ENCODE measurements at places on chromosomes 6 and 20. TPM values are rescaled to one million over a fixed set of nuclear protein-coding genes. Genes with fewer than 3 reads are reported as not detected.

- no peak for DNase-seq
These were observed 278.8 kb upstream of the IMPG1 start for GRCh38 chr6:76351275-76351674.

DNA sequence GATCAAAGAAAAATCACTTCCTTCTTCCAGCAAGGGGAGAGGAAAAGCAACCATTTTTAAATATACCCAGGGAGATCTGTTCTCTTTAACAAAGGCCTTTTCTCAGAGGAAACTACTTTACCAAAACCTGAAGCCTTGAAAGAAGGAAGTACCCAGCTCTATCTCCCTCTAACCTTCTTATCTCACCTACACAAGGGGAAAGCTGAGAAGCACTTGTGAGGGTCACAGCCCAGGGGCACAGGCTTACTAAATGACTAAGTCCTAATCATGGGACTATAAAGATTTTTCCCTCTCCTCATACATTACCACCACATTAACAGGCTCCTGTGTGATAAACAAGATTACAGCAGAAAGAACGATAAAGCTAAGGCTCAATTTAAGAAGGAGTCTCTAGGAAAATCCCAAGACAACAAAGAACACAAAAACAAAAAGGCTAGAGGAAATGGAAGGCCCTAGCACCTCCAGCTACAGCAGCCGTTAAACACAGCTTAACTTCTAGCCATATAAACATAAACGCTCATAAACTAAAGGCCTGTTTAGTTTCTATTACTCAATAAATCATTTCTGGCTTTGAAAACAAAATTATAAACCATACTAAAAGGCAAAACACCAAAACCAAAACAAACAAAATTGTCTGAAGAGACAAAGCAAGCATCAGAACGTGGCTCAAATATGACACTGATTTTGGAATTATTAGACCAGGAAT is 284.9 kb upstream of the ECI2 start:
- DNase-seq: no peak

DNA sequence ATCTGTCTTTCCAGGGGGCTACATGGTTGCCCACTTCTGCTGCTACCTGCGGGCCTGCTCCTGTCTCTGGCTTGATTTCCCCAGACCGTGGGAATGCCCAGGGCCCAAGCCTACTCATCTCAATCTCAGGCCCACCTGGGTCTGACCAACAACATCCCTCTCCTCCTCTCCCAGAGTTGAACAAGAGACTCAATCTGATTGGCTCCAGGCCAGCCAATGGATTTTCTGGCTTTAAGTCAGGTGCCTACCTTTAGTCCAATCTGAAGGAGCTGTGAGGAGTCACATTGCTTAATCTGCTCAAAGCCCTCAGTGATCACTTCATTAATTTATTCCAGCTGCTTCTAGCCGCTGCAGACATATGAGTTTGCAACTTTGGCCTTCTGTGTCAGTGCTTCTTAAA is 162.4 kb upstream of the KCNG1 start:
- DNase-seq: no peak

GRCh38 chr6:168026925-168027324 is 29.5 kb downstream of the KIF25 start:
- DNase-seq: no peak

GRCh38 chr6:36727505-36728021 is 29.9 kb downstream of the RAB44 start:
- no peak for DNase-seq

DNA sequence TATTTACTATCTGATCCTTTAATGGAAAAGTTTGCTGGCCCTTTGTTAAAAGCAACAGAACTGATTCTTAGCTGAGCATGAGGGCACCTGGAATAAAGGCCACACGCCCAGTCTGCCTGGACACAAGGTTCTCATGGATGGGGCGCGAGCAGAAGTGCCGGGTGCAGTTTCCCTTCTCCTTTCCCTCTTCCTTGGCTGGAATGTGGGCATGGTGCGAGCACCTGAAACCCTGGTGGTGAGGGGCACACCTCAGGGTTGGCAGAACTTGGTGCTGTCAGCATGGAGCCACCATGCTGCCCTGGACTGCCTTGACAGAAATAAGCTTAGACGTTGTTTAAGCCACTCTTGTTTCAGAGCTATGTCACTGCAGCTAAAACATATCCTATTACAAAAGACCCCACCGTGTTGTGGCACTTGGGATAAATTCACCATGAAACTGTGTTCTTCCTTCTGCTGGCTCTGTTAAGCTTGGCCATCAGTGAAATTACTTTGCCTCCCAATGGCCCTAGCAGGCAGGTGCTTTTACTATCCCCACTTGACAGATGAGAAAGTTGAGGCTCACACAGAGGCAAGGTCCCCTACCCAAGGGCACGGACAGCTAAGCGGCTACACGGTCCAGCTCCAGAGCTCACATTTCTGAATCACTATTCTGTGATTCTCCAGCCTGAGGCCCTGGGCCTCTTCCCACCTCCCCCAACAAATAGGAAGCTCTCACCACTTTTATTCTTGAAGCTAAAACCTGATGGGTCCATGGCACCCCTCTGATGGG is 115.9 kb downstream of the PREX1 start:
- no peak for DNase-seq

- DNase-seq: no peak
These were observed 52.2 kb upstream of the FAM83C start for GRCh38 chr20:35344354-35344837.

- DNase-seq: no peak
These were observed 12.9 kb downstream of the BANF2 start for GRCh38 chr20:17712708-17713107.

- no peak for DNase-seq
These were observed 10.2 kb downstream of the SENP6 start for GRCh38 chr6:75611702-75612375.

- DNase-seq: no peak
These were observed 19.4 kb upstream of the BRPF3 start for GRCh38 chr6:36177166-36177565.

GRCh38 chr6:119587537-119587936 is 238.0 kb upstream of the MAN1A1 start:
- no peak for DNase-seq

GRCh38 chr6:10643201-10643651 is 51.2 kb downstream of the C6orf52 start:
- no peak for DNase-seq

- DNase-seq: no peak
These were observed 31.4 kb downstream of the B4GALT5 start for GRCh38 chr20:49682278-49682677.

GRCh38 chr6:3046295-3046694 is 22.0 kb upstream of the RIPK1 start:
- DNase-seq: no peak

DNA sequence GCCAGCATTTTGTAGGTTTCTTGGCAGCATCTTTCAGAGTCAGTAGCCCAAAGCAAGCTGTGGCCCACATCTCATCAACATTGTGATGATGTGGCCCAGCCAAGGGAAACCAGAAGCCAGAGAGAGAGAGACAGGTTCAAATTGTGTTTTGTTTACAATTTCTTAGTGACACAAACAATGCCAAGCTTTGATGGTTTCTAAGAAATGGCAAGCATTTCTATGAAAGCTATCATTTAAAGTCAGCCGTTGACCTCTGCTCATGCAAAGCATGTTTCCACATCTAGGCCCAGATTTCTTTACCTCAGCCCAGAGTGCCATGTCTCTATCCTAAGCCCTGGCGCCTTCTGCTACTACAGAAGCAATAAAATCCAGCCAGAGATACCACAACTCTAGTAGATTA is 32.9 kb downstream of the GCM1 start:
- no peak for DNase-seq

GRCh38 chr20:33009214-33010132 is 2.0 kb downstream of the BPIFB2 start:
- DNase-seq: no peak

- DNase-seq: no peak
These were observed 425.4 kb upstream of the RNF217 start for GRCh38 chr6:124536842-124537191.

- DNase-seq: no peak
These were observed 263.3 kb downstream of the SOX4 start for GRCh38 chr6:21856844-21857243.

DNA sequence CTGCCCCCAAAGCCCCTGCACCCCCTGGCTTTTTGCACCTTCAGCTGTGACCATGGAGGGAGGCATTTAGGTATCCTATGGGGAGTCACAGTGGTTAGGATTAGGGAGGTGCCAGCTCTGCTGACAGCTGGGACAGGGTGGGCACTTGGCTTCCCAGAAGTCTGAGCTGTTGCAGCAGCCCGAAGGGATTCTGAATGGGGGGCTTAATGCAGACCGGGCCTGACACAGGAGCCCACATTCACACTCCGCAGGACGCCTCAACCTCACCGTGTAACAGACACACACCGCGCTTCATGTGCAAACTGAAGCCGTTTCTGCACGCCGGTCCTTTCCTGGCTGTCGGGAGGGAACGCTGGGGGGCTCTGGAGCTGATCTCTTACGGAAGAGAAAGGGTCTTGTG is 1.9 kb downstream of the EBF4 start:
- DNase-seq: no peak

- DNase-seq: no peak
These were observed 16.4 kb upstream of the CYP24A1 start for GRCh38 chr20:54190217-54190616.

- no peak for DNase-seq
These were observed 37.6 kb upstream of the PTPRK start for GRCh38 chr6:128558021-128558420.

DNA sequence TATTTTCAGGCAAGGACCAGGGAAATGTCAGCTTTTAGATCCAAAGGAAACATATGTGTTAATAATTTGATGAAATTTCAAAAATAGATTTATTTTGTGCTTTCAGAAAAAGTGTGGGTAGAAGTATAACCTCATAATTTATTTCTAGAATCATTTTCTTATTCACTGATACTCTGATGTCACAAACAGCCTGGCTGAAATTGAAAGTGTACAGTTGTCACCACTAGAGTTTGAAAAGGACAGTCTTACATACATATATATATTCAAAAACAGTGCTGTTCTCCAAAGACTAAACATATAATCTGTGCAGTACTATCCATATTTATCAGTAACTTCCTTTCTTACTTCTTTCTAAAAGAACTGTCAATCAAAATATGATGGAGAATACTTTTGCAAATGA is 254.4 kb upstream of the KCNQ5 start:
- no peak for DNase-seq

GRCh38 chr6:3919849-3920248 is 70.7 kb downstream of the FAM50B start:
- DNase-seq: no peak

- DNase-seq: no peak
These were observed 25.9 kb downstream of the NUDT3 start for GRCh38 chr6:34366639-34366921.

- no peak for DNase-seq
These were observed 81.8 kb downstream of the NFATC2 start for GRCh38 chr20:51460569-51461265.

GRCh38 chr6:135675862-135676261 is 175.6 kb upstream of the PDE7B start:
- no peak for DNase-seq

DNA sequence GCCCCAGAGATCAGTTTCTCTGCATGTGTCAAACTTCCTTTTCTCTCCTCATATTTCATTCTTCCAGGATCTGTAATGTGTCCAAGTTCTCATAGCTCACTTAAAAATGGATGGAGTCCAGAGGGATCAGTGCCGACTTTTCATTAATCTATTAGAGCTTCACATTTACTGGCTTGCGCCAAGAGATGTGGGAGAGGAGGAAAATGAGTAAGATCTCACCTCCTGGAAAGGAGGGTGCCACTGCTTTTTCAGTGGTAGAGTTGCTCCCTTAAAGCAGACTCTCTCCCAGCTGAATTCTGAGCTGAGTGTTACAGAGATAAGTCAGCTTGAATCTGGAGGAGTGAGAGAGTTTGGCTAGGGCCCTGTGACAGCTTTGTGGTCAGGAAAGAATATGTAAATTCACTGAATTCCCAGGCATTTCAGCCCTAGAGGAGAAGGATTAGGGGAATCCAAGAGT is 175.9 kb downstream of the SOX4 start:
- DNase-seq: no peak

GRCh38 chr6:114315831-114316595 is 26.8 kb downstream of the HS3ST5 start:
- DNase-seq: no peak

DNA sequence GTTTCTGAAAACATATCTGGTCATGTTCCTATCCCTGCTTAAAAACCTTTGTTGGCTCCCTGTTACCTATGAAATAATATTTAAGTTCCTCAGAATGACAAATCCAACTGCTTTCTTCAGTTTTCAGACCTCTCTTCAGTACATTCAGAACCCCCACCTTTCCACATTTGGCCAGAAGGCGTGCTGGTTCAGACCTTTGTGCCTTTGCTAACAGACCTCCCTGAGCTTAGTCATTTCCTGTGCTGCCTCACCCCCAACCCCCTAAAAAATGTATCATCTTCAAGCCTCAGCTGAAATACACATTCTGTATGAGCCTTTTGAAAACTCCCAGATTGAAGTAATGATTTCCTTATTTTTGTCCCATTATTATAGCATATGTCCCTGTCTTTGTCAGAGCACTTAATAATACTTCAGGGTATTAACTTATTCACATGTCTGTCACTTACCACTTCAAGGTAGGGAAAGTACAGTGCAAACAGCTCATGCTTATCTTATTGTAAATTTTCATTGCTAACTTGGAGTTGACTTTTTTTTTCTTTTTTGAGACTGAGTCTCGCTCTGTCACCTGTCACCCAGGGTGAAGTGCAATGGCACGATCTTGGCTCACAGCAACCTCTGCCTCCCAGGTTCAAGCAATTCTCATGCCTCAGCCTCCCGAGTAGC is 19.7 kb downstream of the FAM217A start:
- no peak for DNase-seq

DNA sequence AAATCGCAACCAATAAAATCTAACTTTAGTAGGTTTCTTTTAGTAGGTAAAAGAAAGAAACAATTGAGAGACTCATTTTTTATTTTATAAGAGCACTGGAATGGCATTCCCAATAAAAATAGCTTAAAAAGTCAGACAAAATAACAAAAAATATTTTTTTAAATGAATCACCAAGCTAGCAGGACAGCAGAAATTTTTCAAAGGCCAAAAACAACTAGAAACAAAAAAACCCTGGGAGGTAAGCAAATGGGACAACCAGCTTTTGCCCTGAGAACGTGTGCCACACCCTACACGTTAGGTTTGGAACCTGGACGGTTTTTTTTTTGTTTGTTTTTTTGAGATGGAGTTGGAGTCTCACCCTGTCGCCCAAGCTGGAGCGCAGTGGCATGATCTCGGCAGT is 19.6 kb downstream of the GPLD1 start:
- DNase-seq: no peak

- DNase-seq: no peak
These were observed 40.2 kb downstream of the INSM1 start for GRCh38 chr20:20407891-20408805.

ZNF318 gene
- polyA plus RNA-seq: 29.6 TPM

GHRH gene
- polyA plus RNA-seq: not detected

BTNL2 gene
- 0.21 TPM for polyA plus RNA-seq

PHACTR3 gene
- 10.7 TPM for polyA plus RNA-seq

OR11A1 gene
- polyA plus RNA-seq: not detected

LPIN3 gene
- 12.0 TPM for polyA plus RNA-seq

PPP1R14C gene
- polyA plus RNA-seq: 0.81 TPM

SCRT2 gene
- not detected for polyA plus RNA-seq

EEF1A2 gene
- 0.97 TPM for polyA plus RNA-seq

SPEF1 gene
- polyA plus RNA-seq: 1.3 TPM
